ENCODE measurements at places on chromosomes 13 and 19.

DNA sequence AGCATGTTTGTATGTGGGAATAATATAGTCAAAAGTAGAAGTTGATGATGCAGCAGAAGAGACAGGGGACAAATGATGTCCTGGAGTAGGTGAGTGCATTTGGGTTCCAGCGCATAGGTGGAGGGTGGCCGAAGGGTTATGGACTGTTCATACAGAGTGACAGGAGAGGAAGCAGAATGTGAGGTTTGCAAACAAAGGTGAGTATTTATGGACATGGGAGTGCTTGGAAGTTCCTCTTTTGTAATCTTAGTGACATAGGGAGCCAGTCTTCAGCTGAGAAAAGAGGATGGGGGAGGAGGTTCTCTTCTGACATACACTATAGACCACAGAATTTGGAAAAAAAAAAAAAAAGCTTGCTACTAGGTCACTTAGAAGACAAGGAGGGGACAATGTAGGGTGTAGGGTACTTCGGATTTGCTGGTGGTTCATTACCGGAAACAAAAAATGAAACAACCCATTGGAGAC, 331.6 kb downstream of the DLEU7 start:
- DNase-seq: no peak

- no peak for DNase-seq
Measured at GRCh38 chr13:61685682-61686012, 270.0 kb upstream of the PCDH20 start.

GRCh38 chr19:38862321-38863059, 12.7 kb upstream of the HNRNPL start:
- DNase-seq: no peak

DNA sequence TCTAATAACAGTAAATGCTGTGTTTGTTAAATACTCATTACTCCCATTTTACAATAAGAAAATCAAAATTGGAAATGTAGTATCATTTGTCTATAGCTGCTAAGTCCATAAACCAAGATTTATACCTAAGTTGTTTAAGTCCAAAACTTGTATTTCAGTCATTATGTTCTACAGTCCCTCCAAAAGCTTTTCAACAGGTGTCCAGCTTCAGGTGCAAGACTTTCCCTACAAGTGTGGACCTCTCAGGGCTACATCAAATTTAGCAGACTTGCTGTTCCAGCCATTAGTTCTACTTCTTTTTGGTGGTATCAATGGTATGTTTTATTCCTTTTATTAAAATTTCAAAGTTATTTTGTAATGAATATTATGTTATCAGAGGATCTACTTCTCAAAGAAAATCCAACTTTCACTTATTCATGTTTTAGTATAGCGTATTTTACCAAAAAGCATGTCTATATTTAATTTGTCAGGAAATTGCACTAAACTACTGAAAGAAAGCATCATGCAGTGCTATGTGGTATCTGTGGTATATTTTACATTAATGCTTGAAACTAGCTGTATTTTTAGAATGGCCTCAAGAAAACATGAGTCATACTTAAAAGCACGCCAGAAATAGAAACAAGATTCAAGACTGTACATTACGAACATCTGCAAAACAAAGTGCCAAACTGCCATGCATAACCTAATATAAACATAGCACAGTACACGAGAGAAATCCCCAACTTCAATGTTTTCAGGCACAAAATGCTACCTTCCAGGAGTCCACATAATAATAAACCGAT, 44.5 kb downstream of the VWA8 start:
- DNase-seq: no peak

DNA sequence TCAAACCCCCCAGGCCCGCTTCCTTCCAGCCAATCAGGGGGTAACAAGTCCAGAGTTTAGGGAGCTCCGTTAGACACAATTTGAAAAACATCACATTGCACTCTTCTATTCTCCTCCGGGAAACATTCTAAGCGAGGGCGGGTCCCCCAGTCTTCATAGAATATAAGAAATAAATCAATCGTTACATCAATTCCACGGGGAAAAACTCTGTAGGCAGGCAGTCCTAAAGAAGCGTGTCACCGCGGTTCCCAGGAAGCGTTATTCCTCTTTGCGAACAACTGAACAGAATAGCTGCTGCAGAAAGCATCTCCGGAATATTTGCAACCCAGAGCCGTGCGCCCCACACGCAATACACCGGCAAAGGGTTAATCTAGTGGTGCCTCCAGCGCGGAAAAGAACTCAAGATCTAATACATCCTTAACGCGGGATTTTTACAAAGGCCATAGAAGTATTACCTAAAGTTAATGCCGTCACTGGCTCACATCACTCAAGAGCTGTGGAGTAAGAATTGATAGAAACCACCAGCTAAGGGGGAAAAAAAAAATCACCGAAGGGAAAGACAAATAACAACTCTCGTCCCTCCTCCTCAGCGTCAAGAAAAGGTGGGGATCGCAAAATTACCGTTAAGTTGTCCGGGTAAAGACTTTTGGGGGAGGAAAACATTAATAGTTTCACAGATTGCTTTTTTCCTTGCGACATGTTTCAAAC, 65.1 kb downstream of the KCNRG start:
- DNase-seq: no peak

DNA sequence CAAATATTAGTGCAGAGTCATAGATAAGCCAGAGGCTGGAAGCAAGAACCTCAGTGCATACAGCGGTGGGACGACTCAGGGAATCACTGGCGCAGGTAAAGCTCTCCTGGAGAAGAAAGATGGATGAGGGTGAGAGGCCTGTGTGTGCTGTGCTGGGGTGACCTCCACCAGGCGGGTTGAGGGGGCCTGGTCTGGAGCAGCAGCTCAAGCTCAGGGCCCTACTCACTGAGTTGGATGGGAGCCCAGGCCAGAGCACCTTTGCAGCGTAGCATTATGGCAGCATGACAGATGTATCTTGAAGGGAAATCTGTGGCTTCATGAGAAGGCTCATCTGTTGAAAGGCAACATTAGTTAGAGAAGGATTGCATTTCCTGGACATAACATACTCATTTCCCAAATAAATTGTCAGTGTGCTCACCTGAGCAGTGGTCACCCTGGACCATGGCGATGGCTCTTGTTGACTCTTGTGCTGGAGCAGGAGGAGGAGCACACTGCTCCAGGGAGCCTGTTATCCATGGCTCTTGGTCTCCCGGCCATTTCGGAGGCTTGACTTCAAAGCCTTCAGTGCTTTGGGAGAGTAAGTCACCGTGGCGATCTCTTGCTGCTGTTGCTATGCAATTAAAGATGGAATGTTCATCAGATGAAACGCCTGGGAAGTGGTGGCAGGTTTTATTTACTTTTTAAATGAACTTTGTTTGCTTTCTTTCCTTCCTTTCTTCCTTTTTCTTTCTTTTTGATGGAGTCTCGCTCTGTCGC, 25.0 kb downstream of the HNRNPM start:
- no peak for DNase-seq

DNA sequence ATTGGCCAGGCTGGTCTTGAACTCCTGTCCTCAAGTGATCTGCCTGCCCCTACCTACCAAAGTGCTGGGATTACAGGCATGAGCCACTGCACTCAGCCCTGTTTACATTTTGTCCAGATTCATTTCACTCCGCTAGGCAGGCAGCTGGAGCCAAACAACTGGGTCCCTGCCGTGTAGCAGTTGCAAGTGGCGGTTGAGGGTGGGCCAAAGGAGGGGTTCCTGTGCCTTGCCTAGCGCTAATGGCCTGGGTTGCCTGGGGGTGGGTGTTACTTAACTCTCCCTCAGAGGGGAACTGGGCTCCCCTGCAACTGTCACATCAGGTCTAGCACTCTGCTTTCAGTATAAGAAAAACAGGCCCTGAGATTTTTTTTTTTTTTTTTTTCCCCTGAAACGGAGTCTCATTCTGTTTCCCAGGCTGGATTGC, 7.4 kb downstream of the ACP5 start:
- no peak for DNase-seq

DNA sequence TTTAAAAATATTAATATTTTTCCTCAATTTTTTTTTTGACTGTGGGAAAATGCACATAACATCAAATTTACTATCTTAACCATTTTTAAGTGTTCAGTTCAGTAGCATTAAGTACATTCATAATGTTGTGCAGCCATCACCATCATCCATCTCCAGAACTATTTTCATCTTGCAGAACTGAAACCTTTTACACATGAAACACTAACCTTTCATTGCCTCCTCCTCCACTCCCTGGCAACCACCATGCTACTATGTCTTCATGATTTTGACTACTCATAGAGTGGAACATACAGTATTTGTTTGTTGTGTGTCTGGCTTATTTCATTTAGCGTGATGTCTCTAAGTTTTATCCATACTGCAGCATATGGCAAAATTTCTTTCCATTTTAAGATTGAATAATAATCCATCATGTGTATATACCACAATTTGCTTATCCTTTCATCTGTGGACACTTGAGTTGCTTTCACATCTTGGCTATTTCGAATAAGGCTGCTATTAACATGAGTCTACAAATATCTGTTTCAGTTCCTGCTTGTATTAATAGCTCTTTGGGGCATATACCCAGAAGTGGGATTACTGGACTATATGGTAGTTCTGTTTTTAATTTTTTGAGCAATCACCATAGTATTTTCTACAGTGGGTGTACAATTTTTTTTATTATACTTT, 376.4 kb downstream of the MTUS2 start:
- DNase-seq: no peak

- DNase-seq: no peak
Measured at GRCh38 chr13:111347438-111347837, 27.0 kb downstream of the TEX29 start.

DNA sequence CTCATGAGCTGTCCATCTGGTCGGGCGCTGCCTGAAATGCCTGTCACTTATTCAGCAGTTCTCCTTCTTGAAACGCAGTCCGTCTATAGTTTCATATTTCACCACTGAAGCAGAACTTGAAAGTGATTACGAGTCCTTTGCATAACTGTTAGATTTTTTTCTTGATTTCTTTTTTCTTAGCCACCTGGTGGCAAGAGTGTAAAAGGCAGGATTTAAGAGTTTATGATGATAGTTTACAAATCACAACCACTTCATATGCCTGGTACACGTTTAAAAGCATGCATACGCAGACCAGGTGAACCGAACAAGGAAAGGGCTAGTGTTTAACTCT, 45.8 kb downstream of the GGACT start:
- no peak for DNase-seq

DNA sequence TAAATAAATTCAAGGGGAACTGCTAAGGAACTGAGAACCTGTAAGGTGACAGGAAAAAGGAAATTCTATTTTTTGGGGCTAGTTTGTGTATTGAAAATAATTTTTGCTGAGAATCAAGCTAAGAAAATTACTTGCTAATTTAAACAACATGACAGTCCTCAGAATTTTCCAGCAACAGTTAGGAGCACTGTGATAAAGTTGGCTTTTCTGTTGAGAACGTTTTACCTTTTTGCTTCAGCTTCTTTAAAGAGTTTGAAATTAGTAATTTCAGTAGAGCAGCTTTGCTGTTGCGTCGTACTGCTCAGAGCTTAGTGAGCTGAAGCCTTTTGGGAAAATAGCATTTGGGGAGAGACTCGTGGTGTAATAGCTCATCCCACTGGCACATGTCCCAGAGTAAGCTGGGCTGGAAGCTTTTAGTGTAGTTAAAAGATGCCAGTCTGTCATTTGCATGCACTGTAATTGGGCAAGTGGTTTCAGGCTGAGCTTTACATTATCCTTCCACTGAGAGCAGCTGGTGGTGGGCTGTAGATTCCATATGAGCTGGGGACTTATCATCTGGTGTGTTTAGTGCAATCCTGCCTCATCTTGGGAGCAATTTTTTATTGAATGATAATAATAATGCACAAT, 69.8 kb downstream of the LRCH1 start:
- DNase-seq: no peak

DNA sequence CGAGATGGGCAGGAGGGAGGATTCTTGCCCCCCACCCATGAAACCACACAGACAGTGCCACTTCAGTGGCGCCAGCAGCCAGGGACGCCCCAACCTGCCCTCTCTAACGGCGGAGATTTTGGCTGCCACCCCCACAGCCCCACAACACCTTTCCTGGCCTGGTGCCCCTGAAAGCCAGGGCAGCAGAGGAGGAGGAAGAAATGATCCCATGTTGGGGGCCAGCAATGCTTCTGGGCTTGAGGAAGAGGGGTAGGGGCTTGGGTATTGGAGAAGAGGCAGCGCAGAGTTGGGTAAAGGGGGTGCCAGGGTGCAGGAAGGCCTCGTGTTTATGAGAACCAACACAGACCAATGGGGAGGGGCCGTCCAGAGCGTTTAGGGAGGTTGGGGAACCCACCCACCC, 1.7 kb downstream of the MLLT1 start:
- no peak for DNase-seq

DNA sequence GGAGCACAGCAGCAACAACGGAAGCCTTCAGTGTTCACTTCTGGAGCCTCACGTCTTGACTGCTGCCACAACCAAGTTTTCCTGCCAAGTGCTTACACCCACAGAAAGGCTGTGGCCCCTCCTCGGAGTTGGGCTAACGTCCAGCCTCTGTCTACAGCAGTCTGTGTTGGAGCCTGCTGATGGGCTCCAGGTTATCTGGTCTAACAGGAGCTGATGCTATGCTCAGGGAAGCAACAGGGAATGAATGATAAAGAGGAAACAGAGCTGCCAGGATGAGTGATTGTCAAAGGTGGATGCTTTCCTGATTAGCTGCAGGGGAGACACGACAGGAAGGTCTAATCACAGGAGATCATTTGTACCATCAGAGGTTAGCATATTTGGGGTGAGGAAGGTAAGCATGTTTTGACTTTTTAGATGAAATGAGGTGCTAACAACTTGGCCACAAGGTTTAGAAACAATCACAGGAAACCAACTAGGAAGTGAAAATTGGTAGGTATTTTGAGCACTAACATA, 53.8 kb upstream of the RCBTB2 start:
- DNase-seq: no peak

- DNase-seq: no peak
Measured at GRCh38 chr19:45884682-45885555, 1.0 kb downstream of the IRF2BP1 start.

DNA sequence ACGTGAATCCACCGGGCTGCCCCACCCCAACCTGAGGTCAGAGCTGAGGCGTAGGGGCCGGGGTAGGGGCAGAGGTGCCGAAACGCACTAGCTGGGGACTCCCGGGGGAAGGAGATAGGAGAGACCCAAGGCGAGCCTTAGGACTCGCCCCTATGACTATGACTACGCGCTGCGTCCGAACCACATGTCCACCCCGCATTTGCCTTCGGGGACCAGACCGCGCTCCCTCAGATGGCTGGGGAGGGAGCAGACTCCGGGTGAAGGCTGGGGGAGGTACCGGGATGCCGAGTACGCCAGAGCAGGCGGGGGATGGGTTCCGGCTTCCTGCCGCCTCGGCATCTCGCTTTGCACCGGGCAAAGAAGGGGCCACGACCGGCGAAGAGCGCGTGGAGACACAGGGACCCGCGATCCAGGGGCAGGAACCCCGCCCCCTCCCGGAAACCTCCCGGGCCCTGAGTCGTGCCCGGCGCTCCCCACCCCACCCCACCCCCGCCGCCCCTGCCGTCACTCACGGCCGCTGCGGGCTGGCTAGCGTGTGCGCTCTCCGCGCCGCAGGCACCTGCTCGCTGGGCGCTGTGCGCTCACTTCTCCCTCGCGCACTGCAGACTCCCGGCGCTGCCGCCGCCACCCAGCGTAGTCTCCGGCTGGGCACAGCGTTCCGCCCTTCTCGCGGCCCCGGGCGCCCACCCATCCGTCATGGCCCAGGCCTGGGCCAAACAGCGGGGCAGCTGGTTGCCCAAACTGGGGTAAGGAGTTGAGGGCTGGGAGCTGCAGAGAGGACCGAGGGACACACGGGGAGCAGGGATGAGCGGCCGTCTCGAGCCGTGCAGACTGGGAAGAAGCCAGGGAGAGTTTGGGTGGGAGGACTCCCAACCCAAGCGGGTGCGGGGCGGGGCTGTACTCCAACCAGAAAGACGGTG, 622 bp upstream of the VSTM2B start:
- no peak for DNase-seq
